T-helper 9 cell (primary cell): ENCODE measurements at places on chromosomes 12 and 14.

DNA sequence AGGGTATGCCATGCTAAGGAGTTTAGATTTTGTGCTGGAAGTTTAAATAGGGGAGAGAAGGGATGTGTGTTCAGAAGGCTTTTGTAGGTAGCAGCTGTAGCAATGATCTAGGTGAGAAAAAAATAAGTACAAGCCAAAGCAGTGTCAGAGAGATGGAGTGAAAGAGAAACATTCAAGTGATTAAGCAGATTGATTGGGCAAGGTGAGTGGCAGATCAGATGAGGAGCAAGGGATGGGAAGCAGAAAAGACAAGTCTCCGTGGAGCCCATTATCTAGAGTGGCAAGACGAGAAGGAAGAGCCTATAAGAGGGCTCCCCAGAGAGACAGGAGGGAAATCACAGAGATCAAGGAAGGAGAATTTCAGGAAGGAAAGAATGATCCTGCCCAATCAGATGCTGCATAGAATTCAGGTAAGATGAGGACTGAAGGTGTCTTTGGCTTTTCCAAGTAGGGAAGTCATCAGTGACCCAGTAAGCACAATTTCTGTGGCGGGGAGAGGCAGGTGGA, 133.5 kb downstream of the ETV6 start:
- no peak for DNase-seq

DNA sequence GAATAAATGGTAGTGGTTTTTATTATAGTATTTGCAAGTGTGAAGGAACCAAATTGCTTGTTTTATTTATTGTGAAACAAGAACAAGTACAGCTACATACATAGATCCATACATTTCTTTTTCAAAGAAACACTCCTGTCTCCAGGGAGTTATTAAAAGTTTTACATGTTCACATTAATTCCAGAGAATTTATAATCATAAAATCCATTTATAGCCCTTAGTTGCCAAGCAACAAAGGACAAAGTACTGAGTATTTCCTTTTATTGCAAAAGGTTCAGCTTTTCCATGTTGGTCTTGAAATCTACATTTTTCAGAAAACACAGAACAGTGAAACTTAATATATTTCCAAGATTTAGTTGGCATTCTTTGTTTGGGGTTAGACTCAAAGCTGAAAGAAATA, 9.5 kb downstream of the MYRFL start:
- DNase-seq: no peak

DNA sequence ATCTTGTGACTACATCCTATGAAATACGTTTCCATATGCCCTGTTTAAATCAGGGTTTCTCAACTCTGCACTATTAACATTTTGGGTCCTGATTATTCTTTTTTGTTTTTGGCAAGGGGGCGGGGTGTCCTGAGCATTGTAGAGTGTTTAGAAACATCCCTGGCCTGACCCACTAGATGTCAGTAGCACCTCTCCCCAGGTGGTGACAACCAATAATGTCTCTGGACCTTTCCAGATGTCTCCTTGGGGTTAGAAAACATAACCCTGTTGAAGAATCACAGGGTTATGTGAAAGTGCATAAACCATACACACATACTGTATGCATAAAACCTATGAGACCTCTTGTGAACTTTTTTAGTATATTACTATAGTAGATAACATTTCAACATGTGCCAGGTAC, 1.4 kb downstream of the ACAD10 start:
- no peak for DNase-seq

GRCh38 chr12:130716969-130717366, 869 bp upstream of the RIMBP2 start:
- DNase-seq: no peak

- DNase-seq: no peak
Measured at GRCh38 chr12:32783029-32783428, 27.3 kb upstream of the YARS2 start.

GRCh38 chr12:68633614-68634558, 23.2 kb downstream of the RAP1B start:
- no peak for DNase-seq

DNA sequence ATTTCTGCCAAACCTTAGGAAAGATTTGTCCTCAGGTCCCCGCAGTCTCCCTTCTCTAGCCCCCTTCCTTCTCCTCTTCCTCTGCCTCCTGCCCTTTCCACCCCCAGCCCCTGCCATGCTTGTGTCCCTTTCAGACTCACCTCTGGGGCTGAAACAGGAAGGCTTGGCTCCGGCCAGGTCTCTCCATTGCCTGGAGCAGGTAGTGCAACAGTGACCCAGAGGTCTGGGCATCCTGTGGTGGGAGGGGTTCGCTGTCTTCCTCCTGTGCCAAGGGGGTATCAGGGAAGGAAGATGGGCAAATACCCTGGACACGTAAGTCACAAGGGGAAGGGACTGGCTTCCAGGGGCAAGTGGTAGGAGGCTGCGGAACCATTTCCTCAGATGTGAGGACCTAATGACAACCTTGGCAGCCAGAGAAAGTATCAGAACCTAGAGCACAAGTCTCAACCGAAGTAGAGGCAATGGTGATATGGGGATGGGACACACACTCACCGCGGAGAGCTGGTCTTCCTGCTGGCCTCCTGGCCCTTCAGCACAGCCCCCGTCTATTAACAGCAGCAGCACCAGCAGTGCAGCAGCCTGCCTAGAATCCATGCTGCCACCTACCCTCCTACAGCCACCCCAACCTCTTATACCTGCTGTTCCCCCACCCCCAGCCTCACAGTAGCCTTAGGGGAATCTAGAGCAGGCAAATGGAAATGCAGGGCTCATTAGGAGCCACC, at the start of gene NPFF:
TSS of gene NPFF (minus strand) at position 604 of the 722 bp plus-strand sequence. CDS start at position 594, 10 bp downstream.
- no peak for DNase-seq

DNA sequence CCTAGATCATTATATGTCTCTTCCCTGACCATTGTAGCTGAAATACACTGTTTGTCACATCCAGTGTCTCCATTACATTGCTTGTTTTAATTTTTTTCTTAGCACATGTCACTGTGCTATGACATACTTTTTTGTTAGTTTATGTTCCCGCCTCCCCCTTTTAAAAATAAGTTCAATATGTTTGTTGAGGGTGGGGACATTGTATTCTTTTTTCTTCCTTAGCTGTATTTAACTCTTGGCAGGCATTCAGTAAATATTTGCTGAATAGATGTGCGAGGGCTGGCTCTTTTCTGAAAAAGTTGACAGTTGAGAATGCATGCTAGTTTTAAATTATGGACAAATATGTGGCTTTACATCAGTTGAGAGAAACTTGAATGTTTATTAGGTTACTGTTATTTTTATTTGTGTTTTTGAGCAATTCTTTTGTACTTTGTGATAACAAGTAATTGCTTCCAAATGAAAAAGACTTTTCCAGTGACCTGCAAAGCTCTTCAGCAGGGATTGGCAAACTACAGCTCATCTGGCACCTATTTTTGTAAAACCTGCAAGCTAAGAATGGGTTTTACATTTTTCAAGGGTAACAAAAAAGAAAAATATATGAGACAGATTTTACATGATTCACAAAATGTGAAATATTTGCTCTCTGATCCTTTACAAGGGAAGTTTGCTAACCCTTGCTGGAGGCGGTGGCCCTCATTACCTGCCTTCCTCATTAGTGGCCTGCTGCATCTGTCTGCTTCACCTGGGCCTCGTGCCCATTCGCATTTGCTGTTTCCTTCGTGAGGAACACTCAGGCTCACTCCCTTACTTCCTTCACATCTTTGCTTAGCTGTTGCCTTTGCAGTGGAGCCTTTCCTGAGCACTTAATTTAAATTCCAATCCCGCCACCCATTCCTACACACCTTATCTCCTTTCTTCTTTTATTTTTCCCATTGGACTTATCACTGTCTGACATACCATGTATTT, 229.4 kb downstream of the ERC1 start:
- DNase-seq: no peak

DNA sequence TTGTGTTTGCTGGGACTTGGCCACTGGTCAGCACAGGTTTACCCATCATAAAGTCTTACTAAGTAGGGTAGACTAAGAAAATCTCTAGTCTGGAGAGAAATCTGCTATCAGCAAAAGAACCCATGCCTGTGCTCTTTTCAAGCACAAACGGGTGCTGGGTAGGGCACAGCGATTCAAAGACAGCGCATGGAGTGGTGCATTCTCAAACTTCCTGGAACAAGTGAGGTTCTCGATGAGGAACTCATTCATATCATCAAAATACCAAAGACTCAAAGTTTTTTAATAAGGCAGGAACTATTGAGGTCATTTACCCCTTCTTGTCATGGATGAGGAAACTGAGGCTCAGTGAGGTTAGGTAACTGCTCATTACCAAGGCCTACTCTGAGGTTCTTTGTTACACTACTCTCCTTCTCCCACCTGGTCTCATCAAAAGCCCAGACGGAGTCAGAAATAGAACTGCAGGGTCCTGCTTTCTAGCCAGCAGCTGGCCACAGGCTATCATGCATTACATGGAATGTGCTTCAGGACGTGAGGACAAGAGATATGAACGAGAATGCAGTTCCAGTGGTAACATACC, 390.3 kb downstream of the ZFP36L1 start:
- DNase-seq: no peak

GRCh38 chr12:130952171-130952954, 1.3 kb upstream of the ADGRD1 start:
- DNase-seq: no peak

DNA sequence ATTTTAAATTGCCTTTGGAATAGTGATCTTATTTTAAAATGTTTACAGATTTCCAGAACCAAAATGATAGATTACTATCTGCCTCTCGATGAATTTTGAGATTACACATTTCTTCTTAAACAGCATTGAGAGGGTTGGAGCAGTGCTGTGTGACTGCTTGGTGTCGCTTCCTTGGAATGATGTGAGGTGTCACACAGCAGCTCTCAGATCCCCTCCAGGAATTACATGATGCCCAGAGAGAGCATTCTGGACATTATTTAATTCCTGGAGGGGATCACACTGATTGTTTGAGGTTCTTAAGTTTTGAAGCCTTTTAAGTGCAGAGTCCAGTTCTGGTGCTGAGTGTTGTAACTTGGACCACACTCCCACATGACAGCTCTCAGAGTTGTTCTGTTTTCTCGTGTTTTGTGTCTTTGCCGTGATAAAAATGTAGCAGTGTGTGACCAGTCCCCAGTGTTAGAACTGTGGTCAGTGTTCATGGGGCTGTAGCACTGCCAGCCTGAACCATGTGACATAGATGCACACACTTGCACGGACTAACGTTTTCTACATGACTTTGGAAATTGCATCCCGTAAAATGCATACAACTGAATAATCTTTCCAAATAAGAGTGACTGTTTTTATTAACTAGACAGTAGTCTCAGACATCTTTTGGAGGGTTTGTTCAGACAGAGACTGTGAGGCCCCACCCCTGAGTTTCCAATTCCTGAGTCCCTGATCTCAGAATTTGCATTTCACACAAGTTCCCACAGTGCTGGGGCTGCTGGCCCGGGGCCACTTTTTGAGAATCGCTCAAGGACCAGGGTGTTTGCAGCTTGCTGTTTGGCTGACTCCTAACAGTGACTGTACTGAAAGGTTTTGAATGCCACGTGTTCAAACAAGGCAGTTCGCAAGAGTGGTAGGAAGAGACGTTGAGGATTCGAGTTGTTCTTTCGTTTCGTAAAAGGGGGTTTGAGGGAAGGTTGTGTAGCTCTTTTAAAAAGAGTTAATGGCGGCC, 26.0 kb downstream of the XRCC3 start:
- no peak for DNase-seq
